ENCODE measurements at places on chromosomes 4 and X.
A peak's percentile ranks its signal among the peaks of the same experiment; 100 is the strongest.

DNA sequence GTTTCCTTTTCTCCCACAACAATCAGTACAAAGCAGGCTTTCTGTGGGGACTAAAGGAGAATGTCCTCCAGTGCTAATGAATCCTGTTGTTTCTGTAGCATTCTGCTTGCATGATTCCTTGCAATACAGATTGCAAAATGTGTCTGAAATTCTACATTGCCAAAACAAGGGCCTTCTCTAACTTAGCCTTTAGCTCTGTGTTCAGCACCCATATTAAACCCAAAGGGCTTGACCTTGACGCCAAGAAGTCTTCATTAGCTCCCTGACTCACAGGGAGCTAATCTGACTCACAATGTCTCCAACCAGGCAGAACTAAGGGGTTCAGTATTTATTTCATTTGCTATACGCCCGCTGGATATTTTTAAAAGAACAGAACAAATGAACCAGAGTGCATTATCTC lies 241.4 kb upstream of the CLNK start:
- no peak for DNase-seq

GRCh38 chr4:155025762-155026457 lies 182.5 kb upstream of the NPY2R start:
- DNase-seq = no peak

GRCh38 chr4:55318175-55319129 lies 27.6 kb upstream of the SRD5A3 start:
- DNase-seq = peak; percentile 37

DNA sequence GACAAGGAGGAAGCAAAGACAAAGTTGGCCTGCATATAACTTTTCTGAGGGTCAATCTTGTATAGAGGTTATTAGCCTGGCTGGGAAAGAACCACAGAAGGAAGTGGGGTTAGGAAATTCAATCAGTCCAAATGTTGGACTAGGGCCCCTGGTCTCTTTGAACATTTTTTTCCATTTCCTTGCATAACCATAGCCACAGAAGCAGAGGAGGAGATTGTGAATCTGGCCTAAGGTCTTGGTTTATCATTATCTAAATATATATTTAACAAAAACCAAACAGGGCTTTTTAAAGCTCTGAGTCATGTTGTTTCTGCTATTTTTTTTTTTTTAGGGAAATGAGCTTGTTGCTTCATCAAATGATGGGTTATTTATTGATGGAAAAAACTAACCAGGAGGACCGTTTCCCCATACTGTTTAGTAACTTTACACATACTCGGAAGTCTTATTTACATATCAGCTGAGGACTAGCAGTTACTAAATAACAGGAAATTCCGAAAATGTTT lies 97.7 kb upstream of the ACSL4 start:
- DNase-seq = peak; percentile 86

Data from amniotic epithelial cell (primary cell).